Stimulated activated memory B cell treated with anti-CD40 and anti-IgM and Interleukin-4, amounts not matched to agents 10 μg/mL and 1 μg/mL and 100 μg/mL, for 72 hours (primary cell): ENCODE measurements at places on chromosomes 4 and X.

GRCh38 chrX:26649534-26649933 is 433.6 kb downstream of the MAGEB5 start:
- no peak for ATAC-seq

DNA sequence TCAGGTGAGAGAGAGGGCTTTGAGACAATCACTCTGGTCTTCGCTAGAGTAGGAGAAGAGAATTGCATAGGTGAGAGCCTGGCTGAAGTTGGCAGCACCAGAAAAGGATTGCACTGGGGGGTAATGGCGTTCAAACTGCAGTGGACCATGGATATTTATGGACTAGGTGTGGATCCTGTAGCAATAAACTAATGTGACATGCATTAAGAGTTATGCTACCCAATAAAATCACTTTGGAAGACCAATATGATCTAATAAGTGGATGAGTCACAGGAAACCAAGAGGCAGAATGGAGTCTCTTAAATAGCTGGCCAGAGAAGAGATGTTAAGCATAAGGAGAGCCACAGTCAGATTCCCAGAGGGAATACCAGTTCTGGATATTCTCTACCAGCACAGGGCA is 259.8 kb downstream of the FBXO8 start:
- ATAC-seq, result no peak

GRCh38 chr4:54016504-54016903 is 47.9 kb downstream of the CHIC2 start:
- ATAC-seq, result no peak

DNA sequence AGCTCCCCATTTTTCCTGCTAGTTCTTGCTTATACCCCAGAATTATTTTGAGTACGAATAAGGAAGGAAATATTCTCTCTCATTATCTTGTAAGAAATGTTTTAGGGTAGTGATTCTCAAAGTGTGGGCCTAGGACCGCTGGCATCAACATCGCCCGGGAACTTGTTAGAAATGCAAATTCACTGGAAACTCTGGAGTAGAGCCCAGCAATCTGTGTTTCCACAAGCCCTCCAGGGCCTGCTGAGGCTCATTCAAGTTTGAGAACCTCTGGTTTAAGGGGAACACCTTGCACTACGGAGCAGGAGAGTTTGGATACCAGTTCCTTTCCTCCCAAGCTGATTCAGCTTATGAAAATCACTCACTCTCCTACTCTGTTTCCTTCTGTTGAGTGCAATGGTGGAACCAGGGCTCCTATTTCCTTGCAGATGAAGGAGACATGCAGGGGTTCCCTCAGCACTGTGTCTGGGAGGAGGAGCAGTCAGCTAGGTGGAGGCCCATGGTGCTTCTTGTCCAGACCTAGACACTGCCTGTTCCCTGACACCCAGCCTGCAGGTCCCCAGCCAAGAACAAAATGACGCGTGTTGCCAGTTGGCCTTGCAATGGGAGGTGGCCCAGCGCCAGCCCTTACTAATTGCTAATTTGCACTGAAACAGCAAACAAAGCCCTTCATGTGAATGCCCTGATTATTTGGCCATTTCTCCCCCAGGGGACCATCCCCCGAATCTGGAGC is 68.5 kb downstream of the CYTL1 start:
- no peak for ATAC-seq

- ATAC-seq, result no peak
Measured at GRCh38 chrX:30373479-30373878, 64.3 kb upstream of the NR0B1 start.

- ATAC-seq, result no peak
Measured at GRCh38 chr4:101356928-101357327, 9.6 kb upstream of the PPP3CA start.

GRCh38 chrX:23578079-23578478 is 89.2 kb upstream of the PRDX4 start:
- no peak for ATAC-seq

DNA sequence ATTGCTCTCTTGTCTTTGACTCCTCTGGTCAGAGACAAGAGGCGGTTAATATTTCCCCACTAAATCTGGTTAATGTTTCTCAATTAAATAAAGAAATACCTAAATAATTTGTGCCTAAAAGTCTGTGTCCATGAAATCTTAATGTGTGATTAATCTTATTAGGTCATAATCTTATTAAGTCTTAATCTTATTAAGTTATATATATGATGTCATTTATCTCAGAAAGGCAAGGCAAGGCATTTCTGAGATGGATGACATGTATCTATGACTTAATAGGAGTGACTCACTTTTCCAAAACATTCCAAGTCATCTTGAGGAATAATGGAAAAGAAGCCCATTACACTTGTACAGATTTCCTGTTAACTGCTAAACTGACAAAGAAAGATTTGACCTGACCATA is 74.7 kb downstream of the TRAM1L1 start:
- no peak for ATAC-seq

DNA sequence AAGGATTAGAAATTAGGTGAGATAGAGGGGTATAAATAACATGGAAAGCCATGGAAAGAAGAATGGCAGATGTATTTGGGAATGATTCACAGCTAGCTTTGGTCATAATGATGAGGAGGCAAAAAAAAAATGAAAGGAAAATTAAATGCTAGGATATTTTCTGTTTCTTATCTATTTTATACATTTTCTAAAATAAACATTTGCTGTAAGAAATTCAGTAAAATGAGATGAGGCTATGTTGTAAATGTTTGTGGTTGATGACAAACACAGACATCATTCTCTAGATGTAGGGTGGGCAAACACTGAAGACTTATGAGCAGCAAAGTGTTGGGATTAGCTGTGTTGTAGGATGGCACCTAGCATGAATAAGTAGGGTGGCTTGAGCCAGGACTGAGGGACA is 407.1 kb downstream of the IL15 start:
- no peak for ATAC-seq

- no peak for ATAC-seq
Measured at GRCh38 chrX:46407753-46408130, 137.5 kb downstream of the ZNF674 start.

- ATAC-seq, result no peak
Measured at GRCh38 chr4:33116871-33117270, 2396.7 kb downstream of the PCDH7 start.

DNA sequence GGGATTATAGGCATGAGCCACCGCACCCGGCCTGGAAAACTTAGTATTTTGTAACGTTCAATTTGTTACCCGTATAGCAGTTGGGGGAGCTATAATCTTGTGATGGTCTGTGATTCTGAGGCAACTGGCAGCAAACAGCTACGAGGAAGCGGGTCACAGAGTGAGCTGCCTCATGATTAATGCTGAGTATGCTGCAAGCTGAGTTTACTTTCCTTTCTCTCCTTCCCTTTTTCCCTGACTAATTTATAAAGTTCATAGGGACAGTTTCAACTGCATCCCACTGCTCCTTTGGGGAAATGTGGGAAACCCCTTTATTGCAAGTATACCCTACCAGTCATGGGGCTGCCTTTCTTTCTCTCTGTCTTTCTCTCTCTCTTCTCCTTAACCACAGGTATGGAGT is 17.7 kb upstream of the ELOVL6 start:
- ATAC-seq, result no peak

- no peak for ATAC-seq
Measured at GRCh38 chrX:2282490-2283090, 218.2 kb downstream of the DHRSX start.

GRCh38 chrX:3501833-3502535 is 155.5 kb upstream of the MXRA5 start:
- ATAC-seq, result no peak

DNA sequence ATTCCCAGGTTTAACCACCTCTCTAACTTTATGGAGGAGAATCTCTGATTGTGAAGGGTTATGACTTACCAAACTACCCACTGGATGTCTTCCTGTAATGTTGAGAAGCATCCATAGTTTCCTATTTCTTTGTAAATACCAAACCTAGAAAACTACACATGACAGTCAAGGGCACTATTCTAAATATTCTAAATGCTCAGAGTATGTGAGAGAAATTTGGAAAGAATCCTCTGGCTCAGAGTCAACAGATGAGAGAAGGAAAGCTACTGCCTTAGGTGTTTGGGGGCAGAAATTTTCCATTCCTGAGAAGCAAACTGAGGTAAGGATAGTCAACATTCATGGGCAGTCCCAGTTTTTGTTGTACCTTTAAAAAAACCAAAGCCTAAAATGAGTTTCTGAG is 155.8 kb downstream of the KCNIP4 start:
- ATAC-seq, result no peak

- no peak for ATAC-seq
Measured at GRCh38 chrX:112867570-112867969, 26.9 kb upstream of the AMOT start.

DNA sequence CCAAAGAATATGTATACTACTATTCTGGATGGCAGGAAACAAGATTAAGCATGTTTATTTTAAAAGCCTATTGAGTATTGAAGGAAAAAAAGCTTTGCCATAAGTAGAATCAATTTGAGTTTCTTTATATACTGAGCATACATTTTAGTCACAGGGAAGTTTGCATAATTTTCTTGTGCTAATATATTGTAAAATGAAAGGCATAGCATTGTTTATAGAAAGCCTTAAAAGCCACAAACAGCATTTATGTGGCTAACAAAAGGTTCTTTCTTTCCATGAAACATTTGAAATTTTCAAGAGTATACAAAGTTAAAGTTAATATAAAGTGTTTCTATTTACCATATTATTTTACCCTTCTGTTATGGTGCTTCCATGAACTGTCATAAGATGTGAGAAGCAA is 1133.8 kb upstream of the PCDH10 start:
- ATAC-seq, result no peak

DNA sequence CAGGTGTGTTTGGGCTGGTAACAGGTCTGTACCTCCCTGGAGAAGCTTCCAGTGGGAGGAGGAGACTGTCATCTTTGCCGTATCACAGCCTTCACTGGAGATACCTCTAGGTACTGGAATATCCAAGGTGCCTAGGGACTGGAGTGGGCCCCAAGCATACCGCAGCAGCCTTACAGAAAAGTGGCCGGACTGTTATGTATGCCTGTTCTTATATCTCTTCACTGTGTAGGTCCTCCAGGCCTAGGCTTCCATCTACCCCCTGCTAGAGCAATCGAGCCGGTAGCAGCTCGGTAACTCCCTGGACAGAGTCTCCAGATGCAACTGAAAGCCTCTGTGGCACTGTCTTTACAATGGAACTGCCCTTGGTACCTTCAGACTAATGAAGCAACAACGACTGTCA is 277.4 kb upstream of the GRIA3 start:
- ATAC-seq, result no peak

DNA sequence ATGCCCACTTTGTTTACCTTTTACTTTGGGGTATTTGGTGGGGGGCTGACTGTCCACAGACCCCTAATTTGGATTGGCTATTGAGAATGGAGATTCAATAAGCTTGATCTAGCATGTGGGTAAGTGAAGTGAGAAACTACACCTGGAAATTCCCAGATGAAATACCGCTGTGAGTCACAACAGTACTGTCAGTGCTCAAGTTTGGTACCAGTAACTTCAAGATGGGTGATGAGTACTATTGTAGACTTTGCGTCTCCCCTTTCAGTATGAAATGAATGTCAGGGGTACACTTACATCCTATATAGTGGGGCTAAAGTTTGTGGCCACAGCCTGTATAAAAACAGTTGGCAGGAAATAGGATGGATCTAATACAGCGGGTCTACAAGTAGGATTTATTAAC is 33.3 kb downstream of the HMGN5 start:
- no peak for ATAC-seq

GRCh38 chr4:85798012-85798770 is 323.2 kb downstream of the ARHGAP24 start:
- ATAC-seq, result no peak

GRCh38 chr4:71540749-71541269 is 202.0 kb downstream of the SLC4A4 start:
- no peak for ATAC-seq

DNA sequence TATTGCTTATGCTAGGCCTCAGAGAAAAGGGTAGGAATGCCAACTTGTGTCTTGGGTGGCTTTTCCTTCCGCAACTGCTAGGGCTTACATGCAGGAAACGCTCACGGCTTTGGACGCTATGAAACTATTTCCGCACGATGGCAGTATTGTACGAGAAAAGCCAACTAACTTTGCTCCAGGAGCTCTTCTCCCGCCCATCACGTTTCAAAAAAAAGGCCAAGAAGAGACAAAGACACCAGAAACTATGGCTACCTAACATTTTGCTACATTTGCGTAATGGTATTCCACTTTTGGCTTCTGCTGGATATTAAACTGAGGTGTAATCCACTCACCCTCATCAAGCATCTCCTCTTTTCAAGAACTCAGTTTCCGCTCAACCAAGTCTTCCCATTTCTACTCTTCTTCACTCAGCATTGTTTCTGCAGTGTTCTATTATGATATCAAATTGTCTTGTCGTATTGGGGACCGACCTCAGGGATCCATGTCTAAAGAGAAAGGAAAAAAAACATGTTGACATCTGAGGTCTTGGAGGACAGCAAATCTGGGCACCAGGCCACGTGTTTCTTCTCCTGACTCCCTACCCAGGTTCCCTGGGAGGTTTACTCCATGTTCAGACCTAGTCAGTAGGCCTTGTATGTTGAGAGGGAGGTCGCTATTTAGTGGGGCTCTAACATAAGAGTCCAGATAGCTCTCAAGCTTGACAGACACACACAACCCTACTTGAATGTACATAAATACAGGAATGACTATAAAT is 239.4 kb upstream of the STK26 start:
- ATAC-seq, result no peak

GRCh38 chrX:23805389-23805788 is 22.4 kb downstream of the SAT1 start:
- ATAC-seq, result no peak

DNA sequence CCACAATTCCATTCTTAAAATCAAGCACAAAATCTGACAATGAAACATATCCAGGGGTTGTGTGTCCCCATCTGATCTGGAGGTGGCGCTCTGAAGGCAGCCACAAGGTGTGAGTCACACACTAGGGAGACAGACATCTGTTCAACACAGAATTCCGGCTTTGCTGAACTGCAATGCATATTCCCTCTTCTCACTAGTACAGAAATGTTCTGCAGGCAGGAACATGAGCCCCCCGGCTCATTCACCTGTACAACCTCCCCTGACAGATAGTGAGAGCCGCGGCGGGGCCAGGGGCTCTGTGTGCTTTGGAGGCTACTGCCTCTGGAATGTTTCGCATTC is 41.9 kb downstream of the WDR1 start:
- no peak for ATAC-seq

DNA sequence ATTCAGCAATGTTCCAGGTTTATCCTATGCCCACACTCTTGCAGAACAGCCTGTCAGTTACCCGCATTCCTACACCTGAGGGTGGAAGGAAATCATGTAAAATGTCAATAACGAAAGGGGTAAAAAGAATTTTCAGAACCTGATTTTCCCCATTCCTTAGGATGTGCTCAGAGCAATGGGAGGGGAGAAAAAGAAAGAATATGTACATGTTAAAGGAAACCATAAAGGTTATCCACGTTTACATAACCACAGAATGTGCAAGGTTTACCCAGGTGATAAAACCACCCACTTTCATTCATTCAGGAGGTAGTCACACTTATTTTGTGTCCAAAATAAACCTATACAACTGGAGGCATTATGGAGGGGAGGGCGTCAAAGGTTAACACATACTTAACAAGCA is 335.5 kb downstream of the ZNF674 start:
- no peak for ATAC-seq

- ATAC-seq, result no peak
Measured at GRCh38 chr4:159977907-159978617, 875.2 kb downstream of the RAPGEF2 start.
